Naive thymus-derived CD8-positive, alpha-beta T cell (primary cell): ENCODE measurements at places on chromosomes 3 and 15.

- DNase-seq, result peak; percentile 41
Measured at GRCh38 chr3:195889870-195890295, 18.5 kb downstream of the TNK2 start.

DNA sequence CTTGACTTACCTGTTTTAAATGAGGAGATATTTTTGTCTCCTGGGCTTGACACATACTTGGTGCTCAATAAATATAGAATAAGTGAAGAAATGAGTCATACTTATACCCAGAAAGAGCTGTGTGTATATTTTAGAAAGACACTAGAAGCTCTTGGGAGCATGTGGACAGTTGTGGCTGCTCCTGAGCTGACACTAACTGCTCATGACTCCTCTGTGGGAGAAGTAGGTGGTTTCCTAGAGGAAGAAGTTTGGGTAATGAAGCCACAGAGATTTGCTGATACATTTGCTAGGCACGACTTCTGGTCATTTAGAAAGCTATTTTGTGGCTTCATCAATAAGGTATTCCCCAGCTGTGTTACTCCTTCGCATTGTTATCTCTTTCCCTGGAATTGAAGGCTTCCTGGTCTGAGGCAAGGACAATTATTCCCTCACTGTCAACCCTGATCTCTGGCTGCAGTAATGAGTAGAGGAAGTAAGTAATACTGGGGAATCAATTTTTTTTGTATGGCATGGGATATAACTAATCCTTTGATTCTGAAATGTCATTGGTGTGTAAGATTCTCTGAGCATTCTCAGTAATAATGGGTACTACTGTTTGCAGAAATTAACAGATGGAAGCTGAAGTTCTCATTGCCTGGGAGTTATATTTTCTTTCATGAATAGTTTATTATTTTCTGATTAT, 79.6 kb upstream of the DCBLD2 start:
- DNase-seq, result no peak

DNA sequence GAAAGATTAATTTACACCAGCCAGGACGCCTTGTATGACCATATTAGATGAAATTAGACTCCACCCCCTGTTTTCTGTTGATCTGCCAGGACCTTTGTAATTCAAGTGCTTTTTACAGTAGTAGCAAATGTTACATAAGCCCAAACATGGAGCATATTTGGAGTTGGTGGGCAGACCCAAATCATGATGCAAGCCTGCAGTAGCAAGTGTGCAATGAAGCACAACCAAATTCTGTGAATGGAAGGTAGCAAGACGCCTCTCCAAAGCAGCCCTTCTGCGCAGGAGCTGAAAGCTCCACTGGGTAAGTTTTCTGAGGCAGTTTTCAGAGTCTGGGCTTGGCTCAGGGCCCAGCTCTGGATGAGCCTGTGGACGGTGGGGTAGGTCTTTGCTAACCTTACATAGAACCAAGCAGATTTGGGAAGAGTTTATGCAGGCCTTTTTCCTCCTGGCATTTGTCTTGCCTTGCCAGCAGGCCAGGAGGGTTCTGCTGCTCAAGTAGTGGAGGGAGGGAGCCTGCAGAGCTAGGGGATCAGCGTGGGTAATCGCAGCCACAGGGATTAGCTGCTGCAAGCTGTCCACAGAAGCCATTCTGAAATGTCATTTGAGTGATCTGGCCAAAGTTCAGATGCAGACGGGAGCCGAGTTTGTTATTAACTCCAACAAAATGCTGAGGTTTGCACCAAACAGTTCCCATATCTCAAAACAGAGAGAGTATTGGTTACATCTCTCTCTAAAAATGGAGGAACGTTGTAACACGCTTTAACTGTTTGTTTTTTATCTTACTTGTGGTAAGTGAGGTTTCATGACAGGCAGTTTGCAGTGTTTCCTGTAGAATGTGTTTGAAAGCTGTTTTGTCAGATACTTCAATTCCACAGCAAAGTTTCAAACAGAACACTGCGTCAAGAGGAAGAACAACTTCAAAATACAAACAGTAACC, 55.4 kb downstream of the PSMD6 start:
- DNase-seq, result peak; percentile 71

DNA sequence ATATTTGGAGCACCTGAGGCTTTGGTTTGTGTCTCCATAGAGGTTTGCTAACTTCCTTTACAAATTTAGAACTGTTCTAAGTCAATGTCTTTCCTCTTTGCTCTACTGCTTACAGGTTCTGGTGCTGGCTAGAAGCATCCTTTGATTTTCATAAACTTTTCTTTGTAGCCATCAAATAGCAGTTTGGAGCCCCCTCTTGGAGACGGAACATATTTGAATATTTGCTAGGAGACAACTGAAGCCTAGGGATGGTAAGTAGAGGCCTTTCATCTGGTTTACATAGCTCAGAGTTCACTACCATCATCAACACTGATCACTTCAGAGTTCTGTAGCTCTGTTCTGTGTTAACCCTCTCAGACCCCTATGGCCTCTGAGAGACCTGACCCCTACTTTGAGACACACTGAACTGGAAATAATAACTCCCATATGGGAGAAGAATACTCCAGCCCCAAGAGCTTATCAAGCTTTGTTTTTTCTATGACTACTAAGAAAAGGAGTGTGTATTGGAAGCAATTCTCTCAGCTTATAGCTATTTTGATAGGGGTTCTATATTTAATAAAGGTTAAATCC, 420.4 kb downstream of the EPHA3 start:
- DNase-seq, result no peak

DNA sequence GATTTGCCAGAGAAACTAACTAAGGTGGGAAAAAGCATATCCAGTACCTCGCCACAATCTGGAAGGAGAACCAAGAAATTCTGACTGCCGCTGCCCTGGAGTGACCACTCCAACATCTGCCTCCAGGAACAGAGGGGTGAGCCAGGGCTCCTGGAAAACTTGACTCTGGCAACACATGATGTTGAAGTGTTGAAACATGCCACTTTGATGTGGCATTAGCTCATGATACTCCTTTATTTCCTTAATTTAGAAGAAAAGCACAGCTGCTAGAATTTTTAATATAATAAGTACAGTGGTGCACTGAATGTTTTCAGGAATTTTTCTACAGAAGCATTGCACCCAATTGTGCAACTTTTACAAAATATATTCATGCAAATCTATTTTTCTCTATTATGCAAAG, 109.9 kb upstream of the BCL6 start:
- DNase-seq, result no peak

GRCh38 chr3:140081887-140082286, 146.9 kb downstream of the CLSTN2 start:
- no peak for DNase-seq

DNA sequence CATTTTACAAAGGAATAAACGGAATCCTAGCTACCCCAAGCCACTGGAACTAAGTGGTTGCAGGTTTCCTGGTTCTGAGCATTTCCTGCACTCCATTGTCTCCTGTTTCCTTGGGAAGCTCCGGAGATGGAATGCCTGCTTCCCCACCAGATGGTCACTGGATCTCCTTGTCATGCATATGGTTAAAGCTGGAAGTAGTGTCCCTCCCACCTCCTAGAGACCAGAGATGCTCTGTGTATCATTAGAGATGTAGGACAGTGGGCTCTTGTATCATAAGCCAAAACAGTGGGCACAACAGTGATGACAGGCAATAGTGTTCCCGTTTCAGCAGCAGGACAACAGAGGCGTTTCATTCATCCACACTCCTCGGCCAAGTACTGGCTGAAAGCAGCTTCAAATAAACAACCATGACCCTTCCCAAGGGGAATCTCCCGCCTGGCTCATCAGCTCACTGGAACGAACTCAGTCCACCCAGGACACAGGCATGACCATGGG, 136.2 kb upstream of the EIF1B start:
- DNase-seq, result no peak

- DNase-seq, result no peak
Measured at GRCh38 chr15:77527164-77527778, 105.4 kb downstream of the LINGO1 start.
